ENCODE measurements at places on chromosomes 1 and 21. TPM values are rescaled to one million over a fixed set of nuclear protein-coding genes. Genes with fewer than 3 reads are reported as not detected.

DNA sequence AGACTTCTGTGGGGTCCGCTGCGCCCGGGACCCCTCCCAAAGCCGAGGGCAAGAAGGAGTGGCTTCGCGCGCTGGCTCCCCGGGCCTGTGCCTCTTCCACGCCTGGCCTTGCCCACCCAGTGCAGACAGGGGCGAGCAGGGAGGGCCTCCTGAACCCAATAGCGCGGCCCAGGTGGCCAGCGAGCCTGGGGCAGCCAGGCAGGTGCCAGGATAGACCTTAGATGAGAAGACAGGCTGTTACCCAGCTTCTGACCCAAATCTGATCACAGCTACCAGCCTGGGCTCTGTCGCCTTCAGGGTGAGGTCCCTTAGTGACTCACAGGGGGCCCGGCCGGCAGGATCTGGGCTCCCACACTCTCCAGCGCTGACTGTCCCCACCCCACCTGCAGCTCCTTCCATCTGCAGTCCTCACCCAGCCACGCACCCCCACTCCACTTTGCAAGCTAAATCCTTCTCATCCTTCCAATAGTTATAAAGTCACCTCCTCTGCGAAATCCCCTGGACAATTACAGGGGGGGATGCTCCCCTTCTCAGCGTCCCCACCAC lies 9.6 kb downstream of the CLEC20A start:
- H3K4me3 ChIP-seq: no peak overlapping the region
- H3K27ac ChIP-seq: no peak overlapping the region
- H3K36me3 ChIP-seq: no peaks in the 10 kb centered on the region
- H3K4me1 ChIP-seq: no peaks in the 10 kb centered on the region

DNA sequence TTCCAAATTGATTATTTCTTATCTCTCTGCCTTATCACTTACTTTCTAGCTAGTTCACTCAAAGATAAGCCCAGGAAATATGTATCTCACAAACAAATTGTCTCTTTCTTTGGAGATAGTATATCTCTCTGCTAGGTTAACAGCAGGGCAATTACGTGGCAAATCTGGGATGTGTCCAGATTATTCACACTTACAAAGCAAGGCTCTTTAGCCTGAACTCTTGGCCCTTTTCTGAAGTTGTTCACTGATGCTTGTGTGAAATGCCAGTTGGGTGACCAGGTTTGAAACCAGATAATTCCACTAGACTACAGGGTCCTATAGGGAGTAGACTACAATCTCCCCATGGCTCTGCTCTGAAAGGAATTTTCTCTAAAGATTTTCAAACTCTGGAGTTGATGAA lies 30.8 kb upstream of the FAM78B start:
- no peak for DNase-seq
- H3K4me1 ChIP-seq: peaks cover 17% of the 10 kb centered on the region
- no peaks in the 10 kb centered on the region for H3K36me3 ChIP-seq
- H3K4me3 ChIP-seq: no peak overlapping the region

DNA sequence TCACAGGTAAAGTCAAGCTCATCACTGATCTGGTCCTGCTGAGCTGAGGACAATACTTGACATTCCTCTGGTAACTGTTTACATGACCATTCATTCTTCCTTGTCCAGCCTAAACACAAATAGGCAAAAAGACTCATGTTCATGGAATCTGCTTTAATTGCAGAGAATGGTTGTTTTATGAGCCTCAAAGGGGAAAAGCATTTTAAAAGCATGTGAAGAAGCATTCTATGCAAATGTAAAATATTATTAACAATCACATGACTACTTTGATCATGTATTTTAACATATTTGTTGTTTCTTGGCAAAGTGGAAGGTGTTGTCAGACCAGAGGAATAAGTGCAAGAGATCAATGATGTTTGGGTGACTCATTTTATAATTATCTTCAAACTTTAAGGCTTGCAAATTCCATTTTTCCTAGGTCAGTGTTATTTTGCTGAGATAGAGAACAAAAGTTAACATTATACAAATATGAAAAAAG lies 133.7 kb downstream of the RUNX1 start:
- H3K27ac ChIP-seq: no peak overlapping the region
- peaks cover 3% of the 10 kb centered on the region for H3K4me1 ChIP-seq
- no peaks in the 10 kb centered on the region for H3K36me3 ChIP-seq
- DNase-seq: no peak
- no peak overlapping the region for H3K4me3 ChIP-seq

GRCh38 chr21:35988416-35989137 lies 71.7 kb downstream of the SETD4 start:
- no peak overlapping the region for H3K4me3 ChIP-seq
- no peak for DNase-seq
- peaks cover 6% of the 10 kb centered on the region for H3K27me3 ChIP-seq
- no peaks in the 10 kb centered on the region for H3K36me3 ChIP-seq

GRCh38 chr1:164838786-164839185 lies 279.8 kb downstream of the PBX1 start:
- no peak overlapping the region for H3K4me3 ChIP-seq
- H3K27me3 ChIP-seq: no peaks in the 10 kb centered on the region
- DNase-seq: no peak
- H3K36me3 ChIP-seq: peaks cover 19% of the 10 kb centered on the region

DNA sequence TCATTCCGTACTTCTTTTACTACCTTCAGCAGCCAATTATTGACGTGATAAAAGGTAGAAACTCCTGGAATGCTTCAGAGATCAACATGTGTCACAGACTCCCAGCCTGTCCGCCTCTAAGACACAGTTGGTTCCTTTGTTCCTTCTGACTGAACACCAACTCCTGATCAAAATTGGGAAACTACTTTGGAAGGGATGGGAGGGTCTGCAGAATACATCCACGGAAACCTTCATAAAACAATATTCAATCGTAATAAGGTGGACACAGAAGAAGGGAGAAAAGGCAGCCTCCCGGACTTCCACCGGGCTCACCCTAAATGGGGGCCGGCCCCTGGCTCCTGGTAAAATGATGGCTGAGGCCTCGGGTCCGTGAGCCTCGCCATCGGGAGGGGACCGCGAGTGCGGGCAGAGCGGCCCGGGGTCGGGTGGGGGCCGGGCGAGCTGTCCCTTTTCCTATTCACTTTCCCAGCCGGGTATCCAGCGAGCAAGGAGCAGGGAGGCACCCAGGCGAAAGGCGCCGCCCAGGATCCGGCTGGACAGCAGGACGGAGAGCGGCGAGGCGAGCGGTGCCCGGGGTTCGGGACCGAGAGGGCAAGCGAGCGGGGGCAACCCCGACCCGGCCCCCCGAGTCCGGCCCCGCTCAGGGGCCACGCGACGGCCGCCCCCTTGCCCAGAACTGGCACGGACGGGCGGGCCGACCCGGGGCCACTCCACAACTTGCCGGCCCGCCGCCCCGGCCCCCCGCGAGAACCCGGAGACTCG lies 805 bp downstream of the NRIP1 start:
- H3K27ac ChIP-seq: peak overlapping the region; percentile 96
- peak overlapping the region; percentile 96 for H3K4me3 ChIP-seq
- peak; percentile 17 for DNase-seq
- peaks cover 50% of the 10 kb centered on the region for H3K4me1 ChIP-seq
- peaks cover 1% of the 10 kb centered on the region for H3K36me3 ChIP-seq
- peaks cover 3% of the 10 kb centered on the region for H3K27me3 ChIP-seq

- no peak for DNase-seq
- H3K4me3 ChIP-seq: no peak overlapping the region
- no peaks in the 10 kb centered on the region for H3K27me3 ChIP-seq
- H3K4me1 ChIP-seq: peaks cover 16% of the 10 kb centered on the region
Observed at GRCh38 chr1:105483436-105483835, 1573.0 kb upstream of the PRMT6 start.

DNA sequence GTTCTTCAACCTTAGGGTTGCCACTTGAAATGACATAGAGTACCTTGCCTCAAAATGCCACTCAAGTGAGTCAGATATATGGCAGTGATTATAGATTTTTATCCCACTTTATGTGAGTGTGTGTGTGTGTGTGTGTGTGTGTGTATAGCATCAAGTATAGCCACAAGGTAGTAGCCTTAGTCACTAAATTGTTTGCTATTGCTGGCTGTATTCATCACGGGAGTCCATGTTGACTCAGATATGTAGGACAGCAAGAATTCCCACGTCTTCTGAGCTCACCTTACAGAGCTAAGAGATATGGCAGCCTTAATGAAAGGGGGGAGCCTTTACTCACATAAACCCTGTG lies 9.3 kb downstream of the ETS2 start:
- no peak overlapping the region for H3K4me3 ChIP-seq
- H3K27ac ChIP-seq: no peak overlapping the region
- peaks cover 33% of the 10 kb centered on the region for H3K4me1 ChIP-seq
- H3K27me3 ChIP-seq: no peaks in the 10 kb centered on the region
- no peak for DNase-seq
- H3K36me3 ChIP-seq: peaks cover 65% of the 10 kb centered on the region

- no peak overlapping the region for H3K27ac ChIP-seq
- no peak for DNase-seq
- H3K36me3 ChIP-seq: no peaks in the 10 kb centered on the region
- no peak overlapping the region for H3K4me3 ChIP-seq
Observed at GRCh38 chr1:41354956-41355355, 6.3 kb upstream of the FOXO6 start.

DNA sequence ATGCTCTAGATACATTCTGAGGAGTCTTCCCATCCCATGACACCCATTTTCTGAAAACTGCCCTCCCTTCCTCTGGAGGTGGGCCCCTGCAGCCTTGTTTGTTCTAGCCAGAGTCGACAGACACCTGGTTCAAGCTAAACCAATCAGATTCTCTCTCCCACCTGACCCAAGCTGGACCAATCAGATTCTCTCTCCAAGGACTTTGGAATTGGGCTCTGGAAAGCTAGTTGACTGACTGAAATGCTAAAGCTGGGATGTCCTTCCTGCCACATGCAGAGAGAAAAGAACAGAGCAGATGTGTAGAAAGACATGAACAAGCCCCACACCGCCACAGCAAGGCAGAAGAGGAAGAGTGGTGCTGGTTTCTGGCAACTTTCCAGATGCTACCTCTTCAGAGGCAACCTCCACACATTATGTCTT lies 24.6 kb downstream of the ASAP3 start:
- no peak for DNase-seq
- H3K4me3 ChIP-seq: no peak overlapping the region
- H3K27me3 ChIP-seq: no peaks in the 10 kb centered on the region
- H3K36me3 ChIP-seq: peaks cover 17% of the 10 kb centered on the region
- no peaks in the 10 kb centered on the region for H3K4me1 ChIP-seq

- H3K4me1 ChIP-seq: peaks cover 6% of the 10 kb centered on the region
- H3K27me3 ChIP-seq: no peaks in the 10 kb centered on the region
- no peak overlapping the region for H3K27ac ChIP-seq
- H3K4me3 ChIP-seq: no peak overlapping the region
- DNase-seq: no peak
Observed at GRCh38 chr1:245241526-245242130, 86.8 kb downstream of the KIF26B start.

DNA sequence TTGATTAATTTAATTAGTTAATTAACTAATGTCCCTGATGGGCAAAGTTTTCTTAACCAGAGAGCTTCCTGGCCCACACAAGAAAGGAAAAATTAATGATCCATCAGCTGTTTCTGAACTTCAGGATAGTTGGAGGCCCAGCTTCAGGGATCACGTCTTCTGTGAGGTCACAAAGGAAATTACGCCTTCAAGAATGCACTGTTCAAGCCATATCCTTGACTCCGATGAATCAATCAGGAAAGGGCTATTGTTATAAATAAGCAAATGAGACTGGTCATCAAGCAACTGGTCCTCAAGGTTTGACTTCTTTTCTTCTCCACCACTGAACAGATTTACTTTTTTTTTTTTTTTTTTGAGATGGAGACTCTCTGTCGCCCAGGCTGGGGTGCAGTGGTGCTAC lies 40.6 kb downstream of the TCP10L start:
- no peaks in the 10 kb centered on the region for H3K36me3 ChIP-seq
- DNase-seq: no peak
- H3K27ac ChIP-seq: no peak overlapping the region
- H3K4me1 ChIP-seq: no peaks in the 10 kb centered on the region
- no peaks in the 10 kb centered on the region for H3K27me3 ChIP-seq
- no peak overlapping the region for H3K4me3 ChIP-seq

GRCh38 chr1:94254073-94254810 lies 16.9 kb upstream of the ARHGAP29 start:
- DNase-seq: no peak
- peaks cover 35% of the 10 kb centered on the region for H3K4me1 ChIP-seq
- no peak overlapping the region for H3K4me3 ChIP-seq
- no peak overlapping the region for H3K27ac ChIP-seq
- H3K27me3 ChIP-seq: peaks cover 12% of the 10 kb centered on the region
- no peaks in the 10 kb centered on the region for H3K36me3 ChIP-seq

DNA sequence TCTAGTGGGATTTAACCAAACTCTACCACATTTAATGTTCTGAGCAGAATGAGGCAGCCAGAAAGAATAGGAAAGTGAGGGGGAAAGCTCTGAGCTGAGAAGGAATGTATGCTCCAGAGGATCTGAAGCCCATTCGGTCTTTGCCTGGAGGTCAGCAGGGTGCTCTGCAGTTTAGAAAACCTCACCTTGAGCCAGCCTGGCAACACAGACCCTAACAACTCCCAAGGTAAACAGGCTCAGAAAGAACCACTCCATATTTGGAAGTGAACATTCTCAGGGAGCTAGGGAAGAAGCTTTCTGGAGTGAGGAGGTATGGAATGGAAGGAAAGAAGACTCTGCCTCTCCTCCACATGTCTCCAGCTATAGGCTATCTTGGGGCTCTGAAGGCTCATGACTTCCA lies 398.8 kb downstream of the SEC16B start:
- H3K4me3 ChIP-seq: no peak overlapping the region
- peaks cover 2% of the 10 kb centered on the region for H3K4me1 ChIP-seq
- DNase-seq: no peak
- H3K27me3 ChIP-seq: no peaks in the 10 kb centered on the region
- H3K36me3 ChIP-seq: no peaks in the 10 kb centered on the region
- H3K27ac ChIP-seq: no peak overlapping the region

- DNase-seq: no peak
- peaks cover 8% of the 10 kb centered on the region for H3K27me3 ChIP-seq
- H3K27ac ChIP-seq: no peak within 1 kb of the TSS
- peaks cover 1% of the 10 kb centered on the region for H3K4me1 ChIP-seq
- no peaks in the 10 kb centered on the region for H3K36me3 ChIP-seq
- H3K4me3 ChIP-seq: no peak within 1 kb of the TSS
Observed at GRCh38 chr1:153357853-153358690, at the start of gene S100A9. TSS of gene S100A9 (plus strand) at chr1:153357854. CDS start at chr1:153358284, 430 bp downstream.

DNA sequence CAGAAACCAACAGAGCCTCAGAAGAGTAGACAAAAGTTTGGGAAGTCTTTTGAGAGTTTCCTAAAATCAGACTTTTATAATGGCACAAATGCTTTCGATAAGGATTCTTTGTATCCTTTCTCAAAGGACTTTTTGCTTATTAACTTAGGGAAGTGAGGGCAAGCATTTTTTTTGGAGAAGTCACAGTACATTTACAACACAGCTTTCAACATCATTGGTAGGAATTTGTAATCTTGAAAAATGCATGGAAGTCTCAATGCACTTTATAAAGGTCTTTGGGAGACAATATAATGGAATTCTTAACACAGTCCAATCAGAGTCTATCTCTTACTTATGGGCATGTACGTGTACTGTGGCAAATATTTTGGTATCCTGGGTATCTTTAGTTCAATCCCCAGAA lies 325.8 kb upstream of the NR5A2 start:
- no peaks in the 10 kb centered on the region for H3K36me3 ChIP-seq
- no peaks in the 10 kb centered on the region for H3K27me3 ChIP-seq
- no peak for DNase-seq
- no peak overlapping the region for H3K27ac ChIP-seq

Gene MAP10
- 3.2 TPM for total RNA-seq

Gene KCNJ15
- 2.2 TPM for total RNA-seq

Gene FAM43B
- total RNA-seq: 0.10 TPM

Gene PEX10
- 27.6 TPM for total RNA-seq

Gene WDR64
- not detected for total RNA-seq
